Activated CD4-positive, alpha-beta memory T cell treated with anti-CD3 and anti-CD28 coated beads for 36 hours (primary cell): ENCODE measurements at places on chromosomes 2 and 18.

- no peak for DNase-seq
Measured at GRCh38 chr2:16978301-16978700, 312.7 kb upstream of the CYRIA start.

GRCh38 chr2:160140471-160140870 lies 59.6 kb downstream of the ITGB6 start:
- DNase-seq = no peak

- no peak for DNase-seq
Measured at GRCh38 chr2:401019-401679, 113.3 kb upstream of the ALKAL2 start.

DNA sequence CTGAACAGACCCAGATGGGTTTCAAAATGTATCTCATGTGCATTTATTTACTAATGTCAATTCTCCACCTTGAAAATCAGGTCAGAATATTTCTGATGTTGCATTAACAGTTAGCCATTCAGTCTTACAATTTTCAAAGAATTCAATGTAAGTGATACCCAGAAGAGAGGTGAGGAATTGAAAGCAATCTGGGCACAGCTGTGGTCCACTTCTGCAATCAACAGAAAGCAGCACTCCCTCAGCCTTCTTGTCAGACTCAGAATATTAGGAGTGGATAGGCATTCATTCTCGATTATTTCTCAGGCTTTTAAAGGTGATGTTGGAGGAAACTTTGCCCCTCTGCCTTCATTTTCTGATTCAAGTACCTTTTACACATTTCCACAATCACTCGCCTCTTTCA lies 15.7 kb downstream of the CCL20 start:
- no peak for DNase-seq

- no peak for DNase-seq
Measured at GRCh38 chr2:171348056-171348455, 85.7 kb downstream of the METTL8 start.
